ENCODE measurements at places on chromosomes 2 and 18.

GRCh38 chr18:24319757-24320156, 77.9 kb downstream of the OSBPL1A start:
- no peak for DNase-seq

DNA sequence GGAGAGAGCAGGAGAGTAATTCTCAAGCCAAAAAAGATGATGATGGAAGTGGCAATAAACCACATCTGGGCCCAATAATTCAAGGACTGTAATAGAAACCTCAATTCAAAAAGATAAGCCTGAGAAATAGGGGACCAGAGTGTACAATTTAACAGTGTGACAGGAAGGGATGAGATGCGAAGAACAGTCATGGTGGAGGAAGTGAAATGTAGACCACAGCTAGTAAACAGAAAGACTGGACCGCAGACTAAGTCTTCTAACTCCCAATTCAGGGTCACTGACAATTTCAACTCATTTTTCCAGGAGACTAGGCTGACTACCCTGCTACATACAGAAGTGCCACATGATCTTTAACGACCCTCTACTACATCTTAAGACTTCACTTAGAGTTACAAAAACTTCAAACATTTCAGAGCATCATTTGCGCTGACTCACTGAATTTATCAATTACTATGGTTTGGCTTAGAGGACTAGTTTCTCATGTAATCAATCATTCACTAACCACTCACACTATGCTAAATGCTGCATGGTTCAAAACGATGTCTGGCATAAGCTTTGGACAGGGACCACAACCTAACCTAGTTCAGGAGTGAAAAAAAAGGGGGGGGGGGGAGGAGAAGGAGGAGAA, 9.0 kb downstream of the CUL3 start:
- DNase-seq = no peak

GRCh38 chr2:181430406-181431118, 26.6 kb upstream of the ITGA4 start:
- DNase-seq = no peak

GRCh38 chr2:84041506-84041905, 417.6 kb downstream of the SUCLG1 start:
- DNase-seq = no peak

Measured in neural progenitor cell (in vitro differentiated cells).